ENCODE measurements at places on chromosomes 13 and 19.

DNA sequence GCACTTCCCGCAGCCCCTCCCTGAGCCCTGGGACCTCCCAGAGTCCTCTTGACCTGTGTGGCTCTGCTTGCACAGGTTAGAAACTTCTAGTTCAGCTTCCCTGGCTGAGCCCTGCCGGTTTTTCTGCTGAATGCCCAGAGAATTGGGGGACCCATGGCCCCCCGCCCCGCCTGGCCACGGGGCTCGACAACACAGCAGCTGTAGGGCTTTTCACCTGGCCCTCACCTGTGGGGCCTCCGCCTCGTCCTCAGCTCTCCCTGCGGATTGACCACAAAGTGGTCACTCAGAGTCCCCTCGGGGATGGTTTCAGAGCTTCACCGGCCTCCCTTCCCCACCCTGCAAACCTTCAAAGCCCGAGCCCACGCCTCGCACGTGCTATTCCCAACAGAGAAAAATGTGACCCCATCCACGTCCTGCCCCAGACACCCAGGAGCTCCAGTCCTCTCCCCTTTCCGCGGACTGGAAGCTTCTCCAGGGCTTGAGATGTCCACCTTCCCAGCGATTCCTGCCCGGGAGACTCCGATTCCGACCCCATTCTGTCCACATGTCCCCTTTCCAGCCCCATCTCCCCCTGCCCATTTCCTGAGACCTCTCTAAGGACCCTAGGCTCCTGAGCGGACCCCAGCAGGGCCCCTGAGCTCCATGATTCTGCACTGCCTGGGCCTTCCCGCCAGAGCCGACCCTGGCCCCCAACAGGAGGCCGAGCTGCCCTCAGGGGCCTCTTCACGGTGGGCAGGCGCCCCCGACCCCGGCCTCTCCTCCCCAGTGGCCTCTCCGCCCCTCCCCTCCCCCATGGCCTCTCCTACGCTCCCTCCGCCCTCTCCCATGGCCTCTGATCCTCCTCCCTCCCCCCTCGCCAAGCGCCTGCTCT lies 41.9 kb downstream of the ANKRD10 start:
- peaks cover 26% of the 10 kb centered on the region for H3K4me1 ChIP-seq
- no peak overlapping the region for H3K4me3 ChIP-seq
- H3K36me3 ChIP-seq: no peaks in the 10 kb centered on the region
- H3K27me3 ChIP-seq: no peaks in the 10 kb centered on the region
- no peak overlapping the region for H3K27ac ChIP-seq

DNA sequence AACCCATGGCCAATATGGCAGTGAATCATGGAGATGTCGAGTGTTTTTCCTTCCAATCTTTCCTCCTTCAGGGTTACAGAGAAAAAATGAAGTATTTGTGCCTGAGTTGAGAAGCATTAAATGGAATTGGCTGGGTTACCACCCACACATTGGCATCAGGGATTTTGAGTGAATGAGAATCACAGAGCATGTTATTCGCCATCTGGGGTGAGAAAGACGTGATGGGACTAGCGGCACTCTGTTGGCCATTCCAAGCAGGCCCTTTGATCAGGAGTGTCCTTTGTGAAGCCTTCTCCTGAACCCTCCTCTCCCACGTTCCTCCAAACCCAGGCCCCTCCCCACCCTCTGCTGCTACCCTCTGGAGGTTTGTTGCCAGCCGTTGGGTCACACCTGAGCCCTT lies 84.2 kb upstream of the PCDH8 start:
- H3K4me3 ChIP-seq: no peak overlapping the region
- H3K36me3 ChIP-seq: no peaks in the 10 kb centered on the region
- no peaks in the 10 kb centered on the region for H3K27me3 ChIP-seq
- no peak overlapping the region for H3K27ac ChIP-seq
- DNase-seq: no peak

GRCh38 chr13:99686157-99686572 lies 184.9 kb downstream of the TM9SF2 start:
- no peak for DNase-seq
- no peak overlapping the region for H3K4me3 ChIP-seq
- H3K4me1 ChIP-seq: no peaks in the 10 kb centered on the region
- H3K36me3 ChIP-seq: no peaks in the 10 kb centered on the region

GRCh38 chr19:21856773-21857514 lies 21.0 kb upstream of the ZNF43 start:
- DNase-seq: no peak
- no peaks in the 10 kb centered on the region for H3K4me1 ChIP-seq
- H3K27ac ChIP-seq: no peak overlapping the region
- H3K4me3 ChIP-seq: no peak overlapping the region
- H3K27me3 ChIP-seq: no peaks in the 10 kb centered on the region
- no peaks in the 10 kb centered on the region for H3K36me3 ChIP-seq

- H3K36me3 ChIP-seq: no peaks in the 10 kb centered on the region
- no peak overlapping the region for H3K27ac ChIP-seq
- DNase-seq: no peak
- peaks cover 10% of the 10 kb centered on the region for H3K4me1 ChIP-seq
These were observed 210.7 kb upstream of the MIR17HG start for GRCh38 chr13:91136806-91137205.

DNA sequence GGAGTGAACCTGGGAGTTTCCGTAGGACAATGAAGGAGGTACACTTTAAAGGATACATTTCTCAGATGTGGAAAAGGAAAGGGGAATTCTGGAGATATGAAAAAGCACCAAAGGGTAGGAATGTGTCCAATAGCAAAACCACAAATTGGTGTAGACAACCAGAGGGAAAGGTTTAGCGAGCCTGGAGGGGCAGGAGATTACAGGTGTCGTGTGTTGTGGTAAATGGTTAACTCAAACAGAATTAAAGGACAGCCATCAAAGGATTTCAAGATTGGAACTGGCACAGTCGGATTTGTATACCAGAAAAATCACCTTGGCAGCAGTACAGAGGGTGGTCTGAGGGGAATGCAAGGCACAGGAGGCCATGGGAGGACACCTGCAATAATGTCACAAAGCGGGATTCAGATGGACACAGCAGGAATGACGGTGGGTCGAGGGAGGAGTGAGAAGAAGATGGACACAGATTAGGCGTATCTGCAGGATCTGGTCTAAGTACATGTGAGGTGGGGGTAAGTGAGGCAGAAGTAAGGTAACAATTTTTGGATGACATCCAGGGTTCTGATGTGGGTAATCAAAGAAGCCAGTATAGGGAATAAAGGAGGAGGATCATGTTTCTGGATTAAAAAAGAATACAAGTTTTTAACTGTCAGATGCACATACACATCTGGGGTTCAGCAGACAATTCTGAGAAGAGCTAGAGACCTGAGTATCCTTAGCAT lies 361.6 kb downstream of the KLF12 start:
- no peak for DNase-seq
- no peak overlapping the region for H3K4me3 ChIP-seq
- peaks cover 6% of the 10 kb centered on the region for H3K4me1 ChIP-seq
- H3K27ac ChIP-seq: no peak overlapping the region
- no peaks in the 10 kb centered on the region for H3K27me3 ChIP-seq

DNA sequence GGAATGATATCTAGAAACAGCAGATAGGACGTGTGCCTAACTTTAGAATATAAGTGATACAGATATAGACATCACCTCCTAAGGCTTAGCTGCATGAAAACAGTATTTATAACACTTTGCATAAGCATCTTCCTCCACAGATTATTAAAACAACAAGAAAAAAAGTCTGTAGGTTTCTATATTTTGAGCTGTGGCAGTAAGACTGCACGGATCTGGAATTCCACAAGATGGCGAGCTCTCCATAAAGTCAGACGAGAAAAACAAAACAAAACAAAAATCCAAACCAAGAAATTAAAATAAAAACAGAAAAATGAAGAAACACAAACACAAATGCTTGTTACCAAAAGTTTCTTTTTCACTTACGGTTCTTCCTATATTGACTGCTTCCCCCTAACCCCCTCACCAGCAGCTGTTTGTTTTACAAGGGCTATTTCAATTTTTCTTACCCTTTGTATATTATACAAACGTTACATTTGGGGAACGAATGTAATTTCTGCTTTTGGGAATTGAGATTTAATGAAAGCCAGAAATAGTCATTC lies 285.8 kb downstream of the MYO16 start:
- peak overlapping the region; percentile 84 for H3K27ac ChIP-seq
- no peaks in the 10 kb centered on the region for H3K36me3 ChIP-seq
- H3K27me3 ChIP-seq: no peaks in the 10 kb centered on the region
- H3K4me3 ChIP-seq: peak overlapping the region; percentile 24

GRCh38 chr13:98206946-98207345 lies 29.9 kb upstream of the RNF113B start:
- no peaks in the 10 kb centered on the region for H3K36me3 ChIP-seq
- H3K4me3 ChIP-seq: no peak overlapping the region
- peaks cover 16% of the 10 kb centered on the region for H3K4me1 ChIP-seq
- H3K27ac ChIP-seq: peak overlapping the region; percentile 47
- DNase-seq: no peak

GRCh38 chr19:9934132-9934950 lies 2.0 kb downstream of the OLFM2 start:
- DNase-seq: peak; percentile 62
- no peak overlapping the region for H3K27ac ChIP-seq
- H3K4me1 ChIP-seq: peaks cover 11% of the 10 kb centered on the region

- H3K27ac ChIP-seq: no peak overlapping the region
- DNase-seq: no peak
- H3K4me1 ChIP-seq: no peaks in the 10 kb centered on the region
- H3K27me3 ChIP-seq: no peaks in the 10 kb centered on the region
These were observed 103.5 kb downstream of the FOXO1 start for GRCh38 chr13:40562975-40563349.

DNA sequence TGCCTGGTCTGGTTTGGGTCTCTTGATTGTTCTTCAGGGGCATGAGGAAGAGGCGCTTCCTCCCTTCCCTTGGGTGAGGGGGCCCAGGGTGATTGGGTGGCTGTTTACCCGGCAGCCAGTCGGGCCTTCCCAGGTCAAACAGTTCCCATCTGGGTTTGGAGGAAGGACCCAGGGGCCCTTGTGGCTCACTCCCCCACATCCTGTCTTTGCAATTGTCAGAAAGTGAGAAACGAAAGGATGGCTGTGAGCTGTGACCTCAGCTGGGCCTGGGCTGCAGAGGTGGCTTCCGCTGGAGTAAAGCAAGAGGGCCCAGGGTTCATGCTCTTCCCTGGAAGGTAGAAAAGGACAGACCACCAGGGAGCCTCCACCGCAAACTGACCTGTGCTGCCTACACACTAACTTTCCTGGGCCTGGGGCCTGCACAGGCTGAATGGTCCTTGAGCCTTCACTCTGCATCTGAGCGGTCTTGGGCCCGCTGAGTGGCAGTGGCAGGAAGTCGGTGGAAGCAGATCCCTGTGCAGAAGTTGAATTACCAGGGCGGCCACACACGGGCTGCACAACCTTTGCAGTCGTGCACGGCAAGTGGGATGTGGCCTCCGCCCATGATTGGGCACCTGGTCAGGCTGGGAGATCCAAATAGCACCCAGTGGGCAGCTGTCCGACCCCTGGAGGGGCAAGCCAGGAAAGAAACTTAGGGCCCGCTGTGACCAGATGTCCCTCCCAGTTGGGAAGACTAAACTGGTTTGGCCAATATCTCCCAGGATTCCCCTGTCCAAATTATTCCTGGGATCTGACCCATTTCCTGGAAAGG lies 5.3 kb upstream of the CD79A start:
- no peak overlapping the region for H3K27ac ChIP-seq
- no peak for DNase-seq
- H3K4me1 ChIP-seq: no peaks in the 10 kb centered on the region
- H3K4me3 ChIP-seq: no peak overlapping the region
- H3K36me3 ChIP-seq: peaks cover 59% of the 10 kb centered on the region

- no peak overlapping the region for H3K4me3 ChIP-seq
- no peaks in the 10 kb centered on the region for H3K36me3 ChIP-seq
- no peak overlapping the region for H3K27ac ChIP-seq
- no peaks in the 10 kb centered on the region for H3K27me3 ChIP-seq
These were observed 2.2 kb downstream of the NDFIP2 start for GRCh38 chr13:79483086-79483706.

- H3K4me3 ChIP-seq: no peak overlapping the region
- no peak overlapping the region for H3K27ac ChIP-seq
- DNase-seq: no peak
- no peaks in the 10 kb centered on the region for H3K27me3 ChIP-seq
- no peaks in the 10 kb centered on the region for H3K36me3 ChIP-seq
- no peaks in the 10 kb centered on the region for H3K4me1 ChIP-seq
These were observed 36.2 kb downstream of the ATP12A start for GRCh38 chr13:24716446-24716845.

GRCh38 chr19:51093510-51094345 lies 11.0 kb upstream of the KLK14 start:
- peaks cover 9% of the 10 kb centered on the region for H3K36me3 ChIP-seq
- H3K4me1 ChIP-seq: no peaks in the 10 kb centered on the region
- no peak for DNase-seq
- H3K27me3 ChIP-seq: no peaks in the 10 kb centered on the region
- H3K27ac ChIP-seq: no peak overlapping the region

Data from tibial artery (tissue), 4 donors.